ENCODE measurements at places on chromosomes 16 and 17.
A peak's percentile ranks its signal among the peaks of the same experiment; 100 is the strongest.

GRCh38 chr16:68718590-68718989 lies 18.5 kb upstream of the CDH1 start:
- no peak for DNase-seq

DNA sequence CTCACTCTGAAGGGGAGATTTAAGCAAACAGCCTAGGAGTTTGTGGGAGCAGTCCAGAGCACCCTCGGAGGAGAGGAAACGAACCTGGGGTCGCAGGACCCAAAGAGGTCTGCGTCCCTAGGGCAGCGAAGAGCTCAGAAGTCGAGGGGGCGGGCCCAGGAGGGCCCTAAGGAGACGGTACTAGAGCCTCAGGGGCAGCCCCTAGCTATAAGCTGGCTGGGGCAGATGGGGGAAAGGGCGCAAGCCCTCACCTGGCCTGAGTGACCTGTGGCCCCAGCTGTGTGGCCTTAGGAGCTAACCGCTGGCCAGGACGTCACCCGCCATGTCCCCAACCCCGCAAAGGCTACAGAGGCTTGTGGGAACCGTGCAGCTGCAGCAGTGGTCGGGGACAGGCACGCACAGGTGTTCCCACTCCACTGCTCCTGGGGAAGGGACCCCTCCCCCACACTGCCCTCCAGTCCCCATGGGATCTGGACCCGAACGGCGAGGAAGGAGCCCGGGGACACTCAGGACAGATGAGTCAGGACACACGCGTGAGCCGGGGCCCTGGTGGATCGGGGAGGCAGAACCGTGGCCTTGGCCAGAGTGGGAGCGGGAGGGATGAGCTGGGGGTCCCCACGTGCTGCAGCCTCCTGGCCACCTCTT lies 2.0 kb upstream of the CTRB2 start:
- DNase-seq: no peak

DNA sequence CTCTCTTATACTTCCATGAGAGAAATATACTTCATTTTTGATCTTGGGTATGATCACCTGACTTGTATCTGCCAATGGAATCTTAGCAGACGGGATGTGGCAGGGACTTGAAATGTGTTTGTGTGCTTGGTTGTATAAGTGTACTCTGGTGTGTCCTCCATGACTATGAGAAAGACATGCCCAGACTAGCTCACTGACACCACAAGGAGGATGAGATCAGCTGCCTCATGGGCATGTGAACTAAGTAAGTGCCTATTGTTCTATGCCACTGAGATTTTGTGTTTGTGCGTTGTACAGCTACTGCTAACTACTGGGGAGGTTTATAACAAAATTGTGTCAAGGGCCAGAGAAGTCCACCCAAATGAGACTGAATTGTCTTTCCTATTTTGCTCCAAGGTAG lies 402.2 kb upstream of the SALL1 start:
- DNase-seq: no peak

GRCh38 chr17:70709596-70709995 lies 540.3 kb downstream of the KCNJ2 start:
- no peak for DNase-seq

DNA sequence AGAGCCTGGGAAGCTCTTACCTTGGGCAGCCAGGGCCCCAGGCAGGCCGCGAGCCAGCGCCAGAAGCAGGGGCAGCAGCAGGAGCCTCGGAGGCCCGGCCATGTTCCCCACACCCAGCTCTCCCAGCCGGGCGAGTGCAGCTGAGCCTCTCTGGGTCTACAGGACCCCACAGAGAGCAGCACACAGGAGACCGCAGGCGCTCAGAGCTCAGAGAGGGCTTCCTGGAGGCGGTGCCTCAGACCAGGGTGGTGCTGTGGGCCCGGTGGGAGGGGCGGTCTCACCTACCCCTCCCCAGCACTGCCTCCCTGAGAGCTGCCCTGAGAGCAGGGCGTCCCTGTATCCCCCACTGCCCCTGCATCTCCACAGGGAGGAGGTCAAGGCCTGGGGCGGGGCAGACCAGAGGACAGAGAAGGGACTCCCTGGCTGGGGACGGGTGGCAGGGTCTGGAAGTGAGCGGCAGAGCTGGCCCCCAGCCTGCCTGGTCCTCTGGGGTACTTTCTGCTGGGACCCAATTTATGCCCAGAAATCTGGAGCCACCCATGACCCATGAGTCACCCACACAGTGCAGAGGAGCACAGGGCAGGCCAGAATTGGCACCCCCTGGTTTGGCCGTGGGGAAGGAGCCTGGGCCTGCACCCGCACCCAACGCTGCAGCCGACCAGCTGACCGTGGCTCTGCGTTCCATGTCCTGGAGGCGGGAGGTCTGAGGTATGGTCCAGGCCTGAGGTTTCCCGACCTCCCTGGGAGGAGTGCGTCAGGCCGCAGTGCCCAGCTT lies at the start of gene CD7:
Gene CD7 (minus strand): TSS at position 215 of the 775 bp plus-strand sequence. CDS start 113 bp downstream, at position 102.
- peak; percentile 61 for DNase-seq

DNA sequence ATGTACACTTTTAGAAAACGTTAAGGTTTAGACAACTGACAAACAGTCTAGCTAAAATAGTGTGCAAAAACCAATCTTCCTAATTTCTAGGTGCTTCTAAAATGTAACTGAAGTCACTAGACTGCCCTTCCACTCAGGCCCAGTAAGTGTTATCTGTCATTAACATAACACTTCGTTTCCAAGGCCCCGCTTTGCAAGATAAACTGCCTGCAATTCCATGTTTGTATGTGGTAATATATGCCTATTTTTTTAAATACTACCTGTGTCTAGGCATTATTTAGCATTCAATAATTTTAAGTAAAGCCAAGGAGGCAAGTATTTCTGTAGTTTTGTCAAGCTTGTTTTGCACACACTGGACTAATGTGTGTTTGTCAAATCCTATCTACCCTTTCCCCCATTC lies 3.2 kb downstream of the USP32 start:
- no peak for DNase-seq

DNA sequence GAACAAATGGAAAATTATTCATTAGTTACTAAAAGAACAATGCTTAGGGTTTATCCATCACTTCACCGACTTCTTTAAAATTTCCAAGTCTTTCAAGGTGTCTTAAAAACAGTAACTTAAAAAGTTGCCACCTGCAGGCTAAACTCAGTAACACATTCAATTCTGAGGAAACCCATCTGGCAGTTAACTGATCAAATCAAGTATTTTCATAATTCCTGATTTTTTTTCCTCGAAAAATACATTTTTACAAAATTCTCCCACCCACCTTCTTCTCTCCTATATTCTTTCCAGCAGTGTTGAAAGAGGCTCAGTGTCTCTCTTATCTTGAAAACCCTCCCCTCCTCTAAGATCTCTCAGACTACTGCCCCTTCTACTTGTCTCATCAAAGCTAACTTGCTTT lies 29.9 kb downstream of the PARN start:
- DNase-seq: no peak

All from stimulated activated CD4-positive, alpha-beta T cell treated with anti-CD3 and anti-CD28 coated beads, Interleukin-12 subunit alpha, Interleukin-12 subunit beta, amount 100 ng/mL, for 4 hours (primary cell).